KBM-7 (cell line): ENCODE measurements at places on chromosomes 7 and 10.

DNA sequence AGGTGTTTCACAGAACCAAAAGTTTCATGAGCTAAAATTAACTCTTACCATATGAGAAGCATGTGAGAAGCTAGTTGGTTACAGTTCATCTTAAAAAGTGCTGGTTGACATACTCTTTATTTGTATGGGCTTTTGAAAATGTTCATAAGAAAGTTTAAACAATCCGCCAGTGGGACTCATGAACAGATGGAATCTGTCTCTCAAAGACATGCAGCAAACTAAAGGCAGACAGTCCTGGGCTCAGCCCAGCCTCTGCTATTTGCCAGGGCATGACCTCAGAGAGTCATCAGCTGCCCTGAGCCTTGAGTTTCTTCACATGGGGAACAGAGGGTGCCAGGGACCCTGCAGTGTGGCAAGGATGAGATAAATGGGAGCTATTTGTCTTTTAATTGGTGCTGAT is 3.2 kb downstream of the PYROXD2 start:
- no peak for DNase-seq

DNA sequence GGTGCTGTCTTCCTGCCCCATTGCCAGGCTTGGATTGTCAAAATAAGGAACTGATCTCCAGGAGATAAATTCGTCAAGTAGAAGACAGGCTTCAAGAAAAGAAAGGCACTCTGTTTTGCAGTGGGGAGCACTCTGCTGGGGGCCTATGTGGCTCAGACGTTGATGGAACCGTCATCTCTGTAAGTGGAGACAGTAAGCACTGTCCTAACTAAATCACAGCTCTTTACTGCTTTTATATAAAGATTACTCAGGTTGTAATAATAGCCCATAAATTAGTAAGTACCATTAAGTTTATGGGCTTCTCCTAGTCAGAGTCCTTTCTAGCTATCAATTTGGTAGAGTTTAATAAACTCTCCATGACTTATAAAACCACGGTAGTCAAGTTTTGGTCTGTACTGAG is 249.9 kb downstream of the FRMD4A start:
- DNase-seq: no peak

DNA sequence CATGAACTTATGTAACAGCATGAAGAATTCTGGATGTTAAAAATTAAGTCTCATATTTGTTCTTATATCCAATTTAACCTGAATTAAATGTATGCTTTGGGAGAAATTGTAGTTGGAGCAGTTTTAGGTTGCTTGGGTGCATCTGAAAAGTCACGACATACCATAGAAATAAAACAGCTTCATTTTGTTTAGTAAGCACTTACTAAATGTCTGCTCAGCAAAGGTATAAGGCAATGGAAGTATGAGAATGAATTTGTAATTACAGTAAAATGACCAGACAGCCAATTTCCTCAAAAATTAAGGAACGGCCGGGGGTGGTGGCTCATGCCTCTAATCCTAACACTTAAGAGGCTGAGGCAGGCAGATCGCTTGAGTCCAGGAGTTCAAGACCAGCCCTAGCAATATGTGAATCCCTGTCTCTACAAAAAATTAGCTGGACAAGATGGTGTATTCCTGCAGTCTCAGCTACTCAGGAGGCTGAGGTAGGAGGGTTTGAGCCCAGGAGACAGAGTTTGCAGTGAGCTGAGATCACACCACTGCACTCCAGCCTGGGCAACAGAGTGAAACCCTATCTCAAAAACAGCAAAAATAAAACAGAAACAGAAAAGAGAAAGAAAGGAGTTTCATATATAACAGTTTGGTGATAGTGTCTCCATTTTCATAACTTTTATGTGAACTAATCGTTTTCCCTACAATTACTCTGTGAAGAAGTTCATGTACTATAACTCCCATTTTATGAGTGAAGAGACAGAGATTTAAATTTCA is 47.2 kb upstream of the KLF6 start:
- DNase-seq: no peak

GRCh38 chr10:31319602-31320549 is 860 bp downstream of the ZEB1 start:
- peak; percentile 67 for DNase-seq

DNA sequence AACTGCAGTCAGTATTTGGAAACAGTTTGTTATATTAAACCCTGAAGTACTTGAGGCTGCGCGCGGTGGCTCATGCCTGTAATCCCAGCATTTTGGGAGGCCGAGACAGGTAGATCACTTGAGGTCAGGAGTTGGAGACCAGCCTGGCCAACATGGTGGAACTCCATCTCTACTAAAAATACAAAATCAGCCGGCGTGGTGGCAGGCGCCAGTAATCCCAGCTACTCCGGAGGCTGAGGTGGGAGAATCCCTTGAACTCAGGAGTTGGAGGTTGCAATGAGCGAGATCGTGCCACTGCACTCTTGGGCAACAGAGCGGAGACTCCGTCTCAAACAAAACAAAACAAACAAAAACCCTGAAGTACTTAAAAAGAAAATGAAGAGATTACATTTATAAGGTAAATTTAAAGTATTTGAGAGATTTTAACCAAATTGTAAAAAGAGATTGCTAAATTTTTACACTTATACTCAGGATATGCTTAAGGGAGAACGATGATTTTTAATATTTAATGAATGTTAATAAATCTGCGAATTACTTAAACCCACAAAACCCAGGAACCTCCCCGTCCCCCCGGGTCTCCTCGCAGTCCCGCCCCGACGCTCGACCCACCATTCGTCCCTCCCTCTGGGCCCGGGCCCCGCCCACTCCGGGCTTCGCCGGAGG is 425 bp upstream of the MTG1 start:
- no peak for DNase-seq

DNA sequence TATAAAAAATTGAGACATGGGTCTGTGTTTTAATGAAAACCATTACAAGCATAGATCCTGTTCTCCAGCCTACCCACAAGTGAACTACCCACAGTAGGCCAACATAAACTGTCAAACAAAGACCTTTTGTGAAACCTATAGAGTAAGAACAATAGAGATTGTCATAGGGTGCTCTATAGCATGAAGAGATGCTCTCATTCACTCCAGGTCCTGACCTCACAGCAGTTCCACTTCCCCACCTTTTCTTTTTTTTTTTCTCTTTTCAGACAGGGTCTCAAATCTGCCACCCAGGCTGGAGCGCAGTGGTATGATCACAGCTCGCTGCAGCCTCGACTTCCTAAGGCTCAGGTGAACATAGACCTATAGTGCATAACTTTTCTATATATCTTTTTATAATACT is 72.3 kb downstream of the CPEB3 start:
- DNase-seq: no peak

GRCh38 chr7:55307123-55307916 is 57.8 kb upstream of the LANCL2 start:
- no peak for DNase-seq

DNA sequence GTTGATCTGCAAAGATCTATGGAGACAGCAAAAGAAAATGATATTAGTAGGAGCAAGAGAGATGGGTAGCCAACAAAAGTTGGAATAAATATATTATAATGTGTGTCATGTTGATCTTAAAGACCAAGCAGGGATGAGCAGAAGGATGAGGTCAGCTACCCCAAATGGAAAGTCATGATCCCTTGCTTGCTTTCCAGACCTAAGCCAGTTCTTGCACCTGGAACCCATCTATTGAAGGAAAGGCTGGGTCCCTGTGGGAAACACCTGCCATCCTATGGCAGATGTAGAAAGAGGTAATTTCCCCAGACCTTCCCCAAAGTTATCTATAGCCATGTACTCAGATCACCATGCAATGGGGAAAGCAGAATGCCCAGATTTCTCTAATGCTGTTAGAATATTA is 52.5 kb downstream of the LYZL2 start:
- no peak for DNase-seq

- DNase-seq: no peak
Observed at GRCh38 chr7:17680026-17680425, 260.3 kb downstream of the SNX13 start.

GRCh38 chr10:70915806-70916205 is 27.4 kb upstream of the PCBD1 start:
- DNase-seq: no peak

- no peak for DNase-seq
Observed at GRCh38 chr10:127926455-127926854, 19.6 kb downstream of the PTPRE start.

- DNase-seq: no peak
Observed at GRCh38 chr7:153835712-153836265, 216.4 kb upstream of the DPP6 start.

- no peak for DNase-seq
Observed at GRCh38 chr10:71864911-71865361, 13.9 kb upstream of the PSAP start.

DNA sequence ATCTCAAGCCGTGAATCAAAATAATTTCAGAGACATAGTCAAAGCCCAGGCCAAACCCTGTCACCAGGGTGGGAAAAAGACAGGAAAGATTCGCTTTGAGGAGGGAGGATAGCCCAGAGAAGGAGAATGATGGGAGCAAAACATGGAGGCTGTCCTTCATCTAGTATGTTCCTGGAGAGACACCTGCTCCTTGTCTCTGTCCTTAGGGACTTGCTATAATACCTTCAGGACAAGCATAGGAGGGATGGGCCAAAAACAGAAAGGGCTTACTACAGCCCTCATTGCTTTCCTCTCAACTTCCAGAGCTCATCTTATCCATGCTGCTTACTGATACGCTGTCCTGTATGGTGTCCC is 593.7 kb downstream of the LRMDA start:
- DNase-seq: no peak

DNA sequence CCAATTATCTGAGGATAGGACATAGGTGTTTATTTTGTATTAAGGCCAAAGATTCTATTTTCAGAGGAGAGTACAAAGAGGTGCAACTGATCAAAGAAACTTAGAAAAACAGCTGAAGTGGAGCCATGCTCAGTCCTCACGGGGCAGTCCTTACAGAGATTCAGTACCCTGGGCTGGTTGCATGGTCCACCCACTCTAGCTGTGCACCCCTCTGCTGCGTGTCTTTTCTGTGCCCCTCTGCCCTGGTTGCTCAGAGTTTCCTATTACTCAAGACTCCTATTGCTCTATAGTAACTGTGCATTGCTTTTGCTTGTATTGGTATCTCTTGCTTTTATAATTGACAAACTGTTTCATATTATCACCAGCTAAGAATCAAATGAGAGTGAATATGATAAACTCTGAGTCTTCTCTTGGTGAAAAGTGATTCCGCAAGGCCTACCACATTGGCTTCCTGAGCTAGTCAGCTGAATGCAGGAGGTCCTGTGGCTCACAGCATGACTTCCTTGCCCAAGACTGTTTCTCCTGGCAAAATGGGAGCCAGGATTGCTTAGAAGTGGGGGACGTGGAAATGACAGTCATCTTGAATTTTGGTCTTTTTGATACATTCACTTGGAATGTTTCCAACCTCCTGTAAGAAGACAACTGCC is 137.0 kb downstream of the GLCCI1 start:
- DNase-seq: no peak

DNA sequence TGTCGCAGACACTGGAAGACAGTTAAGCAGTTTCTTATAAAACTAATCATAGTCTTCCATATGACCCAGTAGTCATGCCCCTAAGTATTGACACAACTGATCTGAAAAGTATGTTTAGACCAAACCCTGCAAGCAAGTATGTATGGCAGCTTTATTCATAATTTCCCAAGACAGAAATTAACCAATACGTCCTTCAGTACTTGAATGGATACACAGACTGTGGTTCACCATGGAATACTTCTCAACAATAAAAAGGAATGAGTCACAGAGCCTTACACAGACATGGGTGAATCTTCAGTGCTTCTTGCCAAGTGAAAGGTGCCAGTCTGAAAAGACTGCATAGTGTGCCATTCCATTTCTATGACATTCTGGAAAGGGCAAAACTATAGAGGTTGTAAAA is 50.2 kb upstream of the AKR1E2 start:
- no peak for DNase-seq

DNA sequence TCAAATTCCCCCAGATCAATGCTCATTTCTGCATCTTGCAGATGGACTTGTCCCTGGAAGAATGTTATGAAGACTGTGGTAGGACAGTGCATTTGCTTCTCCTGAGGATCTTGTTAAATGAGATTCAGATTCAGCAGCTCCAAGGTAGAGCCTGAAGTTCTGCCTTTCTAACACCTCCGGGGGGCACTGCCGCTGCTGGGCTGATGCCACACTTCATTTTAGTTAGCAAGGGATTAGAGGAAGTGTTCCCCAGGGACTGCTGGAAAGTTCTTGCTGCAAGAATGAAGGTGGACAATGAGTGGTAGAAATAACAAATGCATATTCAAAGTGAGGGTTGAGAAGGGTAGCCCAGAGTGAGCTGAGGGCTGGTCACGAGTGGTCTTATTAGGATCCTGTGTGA is 434.3 kb upstream of the AKR1E2 start:
- peak; percentile 39 for DNase-seq

DNA sequence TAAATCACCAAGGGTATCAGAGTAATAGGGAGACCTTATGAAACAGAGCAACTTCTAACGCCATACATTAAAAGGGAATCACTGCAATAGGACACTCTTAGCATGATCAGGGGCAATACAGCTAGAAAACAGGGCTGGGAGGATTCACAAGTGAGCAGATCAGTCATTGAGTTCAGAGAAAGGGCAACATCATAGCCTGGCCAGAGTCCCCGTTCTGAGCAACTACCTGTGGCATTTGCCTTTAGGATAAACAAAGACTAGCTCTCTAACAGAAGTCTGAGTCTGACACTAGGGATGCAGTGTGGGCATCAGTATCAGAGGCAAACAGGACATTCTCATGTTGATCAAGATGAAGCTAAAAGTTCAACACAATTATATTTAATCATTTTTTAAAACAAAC is 297.9 kb downstream of the DGKB start:
- DNase-seq: no peak

- DNase-seq: no peak
Observed at GRCh38 chr10:19931894-19932590, 115.8 kb downstream of the PLXDC2 start.

DNA sequence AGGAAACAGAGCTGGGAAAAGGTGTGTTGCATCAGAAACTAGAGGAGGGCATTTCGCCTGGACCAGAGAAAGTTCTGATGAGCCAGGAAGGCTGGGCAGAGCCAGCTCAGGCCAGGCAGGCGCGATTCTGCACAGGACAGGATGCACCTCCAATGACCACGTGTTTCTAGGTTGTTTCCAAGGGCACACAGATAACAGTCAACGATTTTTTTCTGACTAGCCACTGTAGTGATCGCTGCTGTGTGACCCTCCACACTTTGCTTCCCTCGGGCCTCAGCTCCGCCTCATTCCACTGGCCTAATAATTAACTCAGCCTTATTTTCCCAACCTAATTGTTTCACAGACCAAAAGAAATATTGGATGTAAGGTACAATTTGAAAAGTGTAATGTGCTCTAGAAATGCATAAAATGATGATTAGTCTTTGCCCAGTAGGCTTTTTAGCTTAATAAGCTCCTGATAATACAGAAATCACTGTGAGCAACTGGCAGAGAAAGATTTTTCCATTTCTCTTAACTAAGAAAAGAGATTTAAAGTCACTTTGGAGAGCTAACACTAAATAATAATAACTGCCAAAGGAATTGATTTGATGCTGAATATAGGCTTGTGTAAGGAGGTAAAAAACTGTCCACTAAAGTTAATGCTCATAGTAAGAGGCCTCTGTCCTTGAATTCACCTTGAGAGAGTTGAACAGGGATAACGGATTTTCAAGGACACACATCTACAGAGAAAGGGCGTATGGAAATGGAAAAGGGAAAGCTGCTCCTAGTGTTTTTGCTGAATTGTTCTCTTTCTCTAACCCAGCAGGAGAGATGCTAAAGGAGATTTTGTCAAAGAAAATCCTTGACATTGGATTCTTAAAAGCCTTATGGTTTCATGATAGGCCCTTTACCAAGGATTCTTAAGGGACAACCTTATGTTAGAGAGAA is 291.0 kb upstream of the C7orf33 start:
- no peak for DNase-seq

GRCh38 chr7:6128205-6128604 is 97.0 kb downstream of the ANKRD61 start:
- DNase-seq: no peak

GRCh38 chr7:15963206-15963605 is 276.7 kb upstream of the MEOX2 start:
- no peak for DNase-seq
